ENCODE measurements at places on chromosomes 1 and 21. TPM values are rescaled to one million over a fixed set of nuclear protein-coding genes. Genes with fewer than 3 reads are reported as not detected.

KCNA3 gene
- 0.26 TPM for total RNA-seq

GBP6 gene
- total RNA-seq, result not detected

RRAGC gene
- 30.8 TPM for total RNA-seq

C1orf87 gene
- total RNA-seq, result not detected

CAMK1G gene
- total RNA-seq, result 1.5 TPM

NGF gene
- 0.26 TPM for total RNA-seq

FAM163A gene
- not detected for total RNA-seq

WNT2B gene
- 0.40 TPM for total RNA-seq

GPR3 gene
- total RNA-seq, result 2.1 TPM

LRRC7 gene
- total RNA-seq, result 1.4 TPM

TMEM240 gene
- 6.8 TPM for total RNA-seq

FHAD1 gene
- total RNA-seq, result 4.4 TPM

ITLN2 gene
- 17.5 TPM for total RNA-seq

MAP1LC3C gene
- 0.31 TPM for total RNA-seq

CACNA1S gene
- not detected for total RNA-seq

C1QA gene
- not detected for total RNA-seq

DNA sequence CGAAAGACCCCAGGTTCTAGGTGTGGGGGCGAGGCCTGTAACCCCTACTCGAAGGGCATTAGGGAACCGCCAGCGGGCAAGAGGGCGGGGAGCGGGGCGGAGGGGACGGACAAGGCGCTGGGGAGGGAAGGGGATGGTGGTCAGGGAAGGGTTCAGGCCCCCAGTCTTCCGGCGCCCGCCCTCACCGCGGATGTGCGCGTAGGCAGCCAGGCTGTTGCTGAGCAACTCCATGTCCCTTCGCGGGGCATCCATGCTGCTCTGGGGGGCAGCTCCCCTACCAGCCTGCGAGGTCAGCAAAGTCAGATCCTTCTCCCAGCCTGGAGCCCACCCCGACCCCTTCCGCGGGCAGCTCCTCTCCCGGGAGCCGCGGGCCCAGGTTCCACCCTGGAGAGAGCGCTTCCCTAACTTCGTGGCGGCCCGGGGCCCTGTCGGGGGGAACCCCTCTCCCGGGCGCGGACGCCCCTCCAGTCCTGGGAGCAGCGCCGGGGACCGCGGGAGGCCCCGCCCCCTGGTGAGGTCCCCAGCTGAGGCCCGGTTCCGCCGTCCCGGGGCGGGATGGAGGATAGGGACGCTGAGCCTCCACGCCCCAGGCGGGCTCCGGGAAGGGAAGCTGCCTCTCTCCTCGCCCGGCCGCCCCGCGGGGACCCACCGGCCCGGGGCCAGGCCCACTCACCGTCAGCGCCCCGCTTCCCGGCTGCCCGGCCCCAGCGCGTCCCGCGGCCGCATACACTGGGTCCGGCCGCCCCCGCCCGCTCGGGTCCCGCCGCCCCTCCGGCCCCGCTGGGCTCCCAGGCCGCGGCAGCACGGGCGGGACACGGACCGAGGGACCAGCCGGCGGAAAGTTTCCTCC is 434 bp downstream of the EVA1B start:
- DNase-seq, result peak; percentile 84

DNA sequence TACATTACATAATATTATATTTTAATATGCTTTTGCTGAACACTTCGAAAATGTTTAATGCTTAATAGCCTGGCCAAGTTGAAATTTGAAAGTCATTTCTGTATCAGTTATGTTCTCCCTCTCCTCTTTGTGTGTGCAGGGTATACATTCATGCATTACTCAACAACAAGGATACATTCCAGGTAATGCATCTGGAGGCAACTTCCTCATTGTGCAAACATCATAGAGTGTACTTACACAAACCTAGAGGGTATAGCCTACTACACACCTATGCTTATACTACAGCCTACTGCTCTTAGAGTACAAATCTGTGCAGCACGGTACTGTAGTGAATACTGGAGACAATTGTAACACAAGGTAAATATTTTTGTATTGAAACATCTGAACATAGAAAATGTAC is 407.3 kb downstream of the MRPL39 start:
- DNase-seq, result no peak

GRCh38 chr1:55538428-55538827 is 323.3 kb upstream of the USP24 start:
- no peak for DNase-seq

GRCh38 chr1:83060651-83061390 is 938.1 kb downstream of the TTLL7 start:
- DNase-seq, result no peak

DNA sequence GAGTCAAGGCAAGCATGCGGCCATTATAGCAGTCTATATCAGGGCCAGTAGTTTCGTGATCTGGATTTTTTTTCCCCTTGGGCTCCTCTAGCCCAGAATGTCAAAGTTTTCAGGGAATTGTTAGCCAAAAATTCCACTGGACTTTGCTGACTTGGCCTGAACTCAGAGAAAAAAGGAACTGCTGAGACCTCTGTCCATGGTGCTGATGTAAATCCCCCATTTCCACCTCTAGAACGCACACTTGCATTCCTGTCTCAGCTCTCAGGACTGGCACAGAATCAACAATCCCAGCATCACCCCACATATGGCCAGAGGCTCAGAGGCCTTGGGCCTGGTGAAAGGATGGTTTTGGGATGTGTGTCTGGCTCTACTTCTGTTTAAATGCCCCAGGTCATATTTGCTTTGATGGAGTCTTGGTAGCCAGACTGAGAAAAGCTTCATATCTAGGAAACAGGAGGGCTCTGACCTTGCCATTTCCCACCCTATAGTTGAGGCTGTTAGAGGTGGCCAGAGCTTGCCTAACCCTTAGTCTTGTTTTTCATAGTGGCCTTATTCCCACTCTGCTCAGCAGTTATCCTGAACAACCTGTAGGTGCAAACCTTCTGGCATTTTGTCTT is 16.9 kb upstream of the EFCAB14 start:
- peak; percentile 85 for DNase-seq

- DNase-seq, result peak; percentile 97
These were observed 52.4 kb downstream of the CHD5 start for GRCh38 chr1:6127587-6128163.

- DNase-seq, result no peak
These were observed 170.1 kb downstream of the TRABD2B start for GRCh38 chr1:47827109-47827508.

- DNase-seq, result peak; percentile 71
These were observed 12.5 kb upstream of the SPSB1 start for GRCh38 chr1:9280015-9280860.

GRCh38 chr1:157043685-157044084 is 1.9 kb downstream of the ARHGEF11 start:
- no peak for DNase-seq

GRCh38 chr1:7002728-7003127 is 217.5 kb downstream of the CAMTA1 start:
- peak; percentile 79 for DNase-seq

- no peak for DNase-seq
These were observed 169.0 kb downstream of the PLPP3 start for GRCh38 chr1:56410405-56410804.

DNA sequence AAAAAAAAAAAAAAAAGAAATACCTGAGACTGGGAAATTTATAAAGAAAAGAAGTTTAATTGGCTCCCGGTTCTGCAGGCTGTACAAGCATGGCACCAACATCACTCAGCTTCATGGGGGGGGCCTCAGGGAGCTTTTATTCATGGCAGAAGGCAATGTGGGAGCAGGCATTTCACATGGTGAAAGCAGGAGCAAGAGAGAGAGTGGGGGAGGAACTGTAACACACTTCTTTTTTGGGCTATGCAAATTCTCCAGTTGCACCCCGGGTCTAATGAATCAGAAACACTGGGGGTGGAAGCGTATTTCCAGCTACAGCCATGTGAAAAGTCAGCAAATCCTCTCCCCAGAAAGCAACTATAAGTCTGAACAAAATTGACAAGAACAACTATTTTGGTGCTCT is 11.8 kb upstream of the SOD1 start:
- peak; percentile 11 for DNase-seq

- no peak for DNase-seq
These were observed 105.4 kb downstream of the PSMG1 start for GRCh38 chr21:39077876-39078275.

DNA sequence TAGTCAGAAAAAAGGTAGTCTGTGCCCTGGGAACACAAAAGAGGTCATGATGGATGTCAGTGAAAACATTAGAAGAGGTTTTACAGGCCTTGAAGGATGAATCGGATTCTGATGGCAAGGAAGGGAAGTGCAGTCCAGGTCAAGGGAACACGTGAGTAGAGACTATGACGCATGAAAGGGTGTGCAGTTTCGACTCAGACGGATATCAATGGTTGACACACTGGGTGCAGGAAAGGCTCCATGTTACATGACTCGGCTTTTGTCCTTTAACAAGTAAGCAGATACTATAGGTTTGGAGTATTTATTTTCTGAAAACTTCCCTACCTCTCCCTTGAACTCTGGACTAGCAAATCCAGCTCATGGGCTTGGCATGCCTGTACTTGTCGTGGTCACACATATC is 55.3 kb downstream of the SEC16B start:
- no peak for DNase-seq

- no peak for DNase-seq
These were observed 27.5 kb upstream of the H6PD start for GRCh38 chr1:9207086-9207485.

- no peak for DNase-seq
These were observed 397.2 kb downstream of the OMA1 start for GRCh38 chr1:58149271-58149812.

- peak; percentile 77 for DNase-seq
These were observed 896 bp downstream of the KANK4 start for GRCh38 chr1:62318320-62318755.

DNA sequence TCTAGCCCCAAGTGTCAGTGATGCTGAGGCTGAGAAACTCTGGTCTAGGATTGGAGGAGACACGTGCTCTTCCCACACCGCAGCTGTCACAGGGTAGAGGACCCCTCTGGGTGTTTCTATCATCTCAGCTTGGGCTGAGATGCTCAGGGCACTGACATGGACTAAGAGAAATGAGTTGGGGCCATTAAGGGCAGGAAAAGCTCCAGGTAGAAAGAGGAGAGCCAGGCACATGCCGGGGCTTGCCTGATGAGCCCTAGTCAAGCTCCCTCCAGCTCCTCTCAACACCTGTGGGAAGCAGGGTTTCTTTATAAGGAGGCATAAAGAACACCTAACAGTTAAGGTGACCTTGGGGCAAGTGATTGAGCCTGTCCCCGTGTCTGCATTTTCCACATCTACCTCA is 17.3 kb downstream of the ABCA4 start:
- peak; percentile 39 for DNase-seq

DNA sequence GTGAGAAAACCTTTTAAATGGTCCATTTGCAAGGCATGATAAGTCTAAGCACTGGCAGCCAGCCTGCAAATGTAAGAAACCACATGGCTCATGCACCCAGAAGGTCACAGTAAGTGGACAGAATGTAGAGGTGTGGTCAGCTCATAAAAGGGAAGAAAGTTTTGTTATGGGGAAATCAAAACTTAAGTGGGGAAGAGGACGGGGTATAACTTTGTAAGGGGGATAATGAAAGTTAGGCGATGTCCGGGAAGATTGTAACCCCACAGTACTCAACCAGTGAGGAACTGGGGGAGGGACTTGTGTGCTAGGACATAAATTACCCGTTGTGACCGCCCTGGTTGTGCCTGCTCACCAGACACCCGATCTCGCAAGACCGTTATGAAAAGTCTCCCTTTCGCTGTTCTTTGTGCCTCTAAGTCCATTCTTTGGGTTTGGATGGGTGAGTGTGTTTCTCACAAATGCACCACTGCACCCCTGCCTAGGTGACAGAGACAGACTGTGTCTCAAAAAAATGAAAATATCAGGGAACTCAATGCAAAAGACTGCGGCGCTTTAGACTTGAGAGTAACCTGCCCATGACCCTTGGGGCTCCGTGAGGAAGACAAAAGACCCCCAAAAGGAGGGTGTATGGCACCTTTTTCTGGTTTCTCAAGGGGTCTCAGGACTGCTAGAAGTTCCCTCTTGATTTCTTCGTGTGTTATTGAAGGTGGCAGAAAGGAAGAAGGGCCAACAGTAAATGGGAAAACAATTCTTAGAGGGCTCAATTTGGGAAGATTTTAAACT is 28.6 kb upstream of the ZNF496 start:
- no peak for DNase-seq

GRCh38 chr1:68409426-68409825 is 40.3 kb downstream of the RPE65 start:
- no peak for DNase-seq

- peak; percentile 91 for DNase-seq
These were observed 2.0 kb downstream of the COL18A1 start for GRCh38 chr21:45406801-45407628.

- DNase-seq, result no peak
These were observed 15.1 kb downstream of the NEK7 start for GRCh38 chr1:198171667-198172540.

GRCh38 chr1:203338335-203339036 is 12.4 kb downstream of the FMOD start:
- DNase-seq, result peak; percentile 86

DNA sequence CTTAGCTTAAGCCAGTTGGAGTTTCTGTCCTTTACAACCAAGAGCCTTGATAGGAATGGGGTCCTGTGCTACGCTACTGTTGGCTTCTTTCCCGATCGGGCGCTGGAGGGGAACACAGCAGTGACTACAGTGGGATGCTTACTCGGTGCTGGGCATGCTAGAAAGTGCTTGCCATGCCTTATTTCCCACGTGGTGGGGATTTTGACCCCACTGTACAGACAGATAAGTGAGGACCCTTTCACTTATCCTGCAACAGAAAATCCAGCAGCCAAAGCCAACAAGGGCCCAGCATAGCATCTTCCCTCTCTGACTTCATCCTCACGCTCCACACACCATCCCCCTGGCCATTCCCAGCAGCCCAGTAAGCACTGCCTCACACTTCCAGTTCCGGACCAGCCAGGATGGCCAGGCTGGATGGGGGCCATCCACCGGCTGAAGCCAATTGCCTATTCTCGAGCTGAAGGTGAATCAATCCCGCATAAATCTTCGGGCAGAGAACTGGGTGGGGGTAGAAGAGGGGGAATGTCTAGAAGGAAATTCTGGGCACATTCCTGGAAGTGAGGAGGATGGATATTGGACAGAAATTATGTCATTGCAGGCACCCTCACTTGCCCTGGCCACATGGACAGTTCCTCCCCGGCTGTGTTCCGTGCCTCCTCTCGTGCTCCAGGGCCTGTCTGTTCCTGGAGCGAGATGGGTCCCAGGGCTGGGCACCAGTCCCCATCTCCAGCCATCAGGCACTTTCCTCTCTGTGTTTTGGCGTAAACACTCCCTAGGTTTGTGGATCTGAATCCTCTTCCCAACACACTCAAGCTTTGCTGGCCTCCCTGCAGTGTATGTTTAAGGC is 2.0 kb upstream of the ABCG1 start:
- peak; percentile 12 for DNase-seq
